ENCODE measurements at places on chromosomes 6 and 20.

DNA sequence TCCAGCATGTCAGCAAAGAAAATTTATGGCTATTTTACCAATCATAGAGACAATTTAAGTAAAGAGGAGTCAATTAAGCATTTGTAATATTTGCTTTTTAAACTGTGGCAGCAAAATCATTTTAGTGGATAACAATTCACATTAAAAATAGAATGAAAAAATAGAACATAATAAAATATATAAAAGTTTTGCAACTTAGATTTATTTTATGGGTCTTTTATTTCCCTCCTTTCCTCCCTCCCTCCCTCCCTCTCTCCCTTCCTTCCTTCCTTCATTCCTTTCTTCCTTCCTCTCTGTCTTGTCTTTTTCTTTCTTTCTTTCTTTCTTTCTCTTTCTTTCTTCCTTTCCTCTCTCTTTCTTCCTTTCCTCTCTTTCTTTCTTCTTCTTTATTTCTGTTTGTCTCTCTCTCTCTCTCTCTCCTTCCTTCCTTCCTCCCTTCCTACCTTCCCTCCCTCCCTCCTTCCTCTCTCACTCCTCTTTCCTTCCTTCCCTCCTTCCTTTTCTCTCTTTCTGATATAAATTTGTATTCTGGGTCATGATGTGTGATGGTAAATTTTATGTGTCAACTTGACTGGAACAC, 610.9 kb upstream of the CITED2 start:
- no peak for DNase-seq

- DNase-seq = no peak
Measured at GRCh38 chr20:34815636-34816035, 9.8 kb downstream of the NCOA6 start.

- DNase-seq = no peak
Measured at GRCh38 chr6:152364866-152365265, 272.3 kb downstream of the SYNE1 start.

GRCh38 chr6:3319610-3320200, 61.0 kb downstream of the PSMG4 start:
- DNase-seq = no peak

- DNase-seq = no peak
Measured at GRCh38 chr20:22288957-22289356, 295.4 kb downstream of the FOXA2 start.

DNA sequence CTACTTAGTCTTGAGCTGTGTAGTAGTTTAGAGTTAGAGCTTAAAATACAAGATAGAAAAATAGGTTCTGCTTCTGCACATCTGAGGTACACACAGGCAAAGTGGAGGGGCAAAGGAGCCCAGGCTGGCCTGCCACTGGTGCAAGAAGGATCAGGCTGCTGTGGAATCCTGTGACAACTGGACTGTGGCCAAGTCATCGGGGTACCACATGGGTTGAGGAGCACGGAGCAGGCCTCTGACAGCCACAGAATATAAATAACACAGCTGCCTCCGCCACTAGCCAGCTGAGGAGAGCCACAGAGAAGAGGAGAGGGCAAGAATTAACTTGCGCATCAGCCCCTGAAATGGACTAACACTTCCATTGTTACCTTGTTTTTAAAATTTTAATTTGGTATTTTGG, 206.0 kb upstream of the MARCKS start:
- DNase-seq = no peak

DNA sequence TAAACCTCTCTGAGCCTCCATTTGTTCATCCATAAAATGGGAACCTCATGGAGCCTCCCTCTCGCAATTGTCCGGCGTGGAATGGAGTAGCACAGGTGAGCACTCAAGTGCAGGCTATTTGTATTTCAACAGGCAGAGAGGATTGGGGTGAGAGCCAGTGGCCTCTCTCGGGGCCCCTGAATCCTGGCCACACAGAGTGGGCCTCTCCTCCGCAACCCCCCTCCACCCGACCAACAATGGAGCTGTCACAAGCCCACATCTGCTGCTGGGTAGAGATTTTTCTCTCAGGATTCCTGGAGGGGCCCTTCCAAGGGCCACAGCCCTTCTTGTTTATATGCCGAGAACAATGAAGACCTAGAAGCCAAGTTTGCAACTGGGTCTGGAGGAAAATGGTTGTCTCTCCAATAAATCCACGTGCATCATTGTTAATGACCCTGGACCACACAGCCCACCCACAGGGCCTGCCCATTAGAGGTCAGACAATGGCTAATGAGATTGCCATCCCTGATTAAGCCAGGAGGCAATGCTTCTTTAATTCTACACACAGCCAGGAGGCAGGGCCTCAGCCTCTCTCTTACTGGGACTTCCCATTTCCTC, 233.0 kb downstream of the ANKRD60 start:
- no peak for DNase-seq

DNA sequence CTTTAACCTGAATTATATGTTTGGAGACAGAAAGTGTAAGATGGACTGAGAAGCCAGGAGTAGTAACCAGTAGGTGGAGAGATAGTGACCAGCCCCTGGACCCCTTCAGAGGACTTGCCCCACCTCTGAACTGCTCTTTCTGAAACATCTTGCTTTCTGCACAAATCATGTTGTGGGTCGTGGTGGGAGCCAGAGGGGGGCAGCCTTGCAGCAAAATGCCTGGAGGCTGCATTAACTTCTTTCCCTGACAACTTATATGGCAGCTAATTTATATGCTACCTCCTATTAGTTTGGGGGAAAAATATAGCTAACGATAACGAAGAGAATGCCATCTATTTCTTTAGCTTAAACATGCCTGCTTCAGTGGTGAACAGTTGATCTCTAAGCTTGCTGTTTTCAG, 859.8 kb downstream of the MAFB start:
- DNase-seq = no peak

- no peak for DNase-seq
Measured at GRCh38 chr6:110216140-110216539, 35.9 kb downstream of the CDC40 start.

GRCh38 chr6:92888316-92888715, 531.0 kb downstream of the EPHA7 start:
- DNase-seq = no peak

- DNase-seq = no peak
Measured at GRCh38 chr20:50247196-50248094, 56.8 kb downstream of the CEBPB start.

DNA sequence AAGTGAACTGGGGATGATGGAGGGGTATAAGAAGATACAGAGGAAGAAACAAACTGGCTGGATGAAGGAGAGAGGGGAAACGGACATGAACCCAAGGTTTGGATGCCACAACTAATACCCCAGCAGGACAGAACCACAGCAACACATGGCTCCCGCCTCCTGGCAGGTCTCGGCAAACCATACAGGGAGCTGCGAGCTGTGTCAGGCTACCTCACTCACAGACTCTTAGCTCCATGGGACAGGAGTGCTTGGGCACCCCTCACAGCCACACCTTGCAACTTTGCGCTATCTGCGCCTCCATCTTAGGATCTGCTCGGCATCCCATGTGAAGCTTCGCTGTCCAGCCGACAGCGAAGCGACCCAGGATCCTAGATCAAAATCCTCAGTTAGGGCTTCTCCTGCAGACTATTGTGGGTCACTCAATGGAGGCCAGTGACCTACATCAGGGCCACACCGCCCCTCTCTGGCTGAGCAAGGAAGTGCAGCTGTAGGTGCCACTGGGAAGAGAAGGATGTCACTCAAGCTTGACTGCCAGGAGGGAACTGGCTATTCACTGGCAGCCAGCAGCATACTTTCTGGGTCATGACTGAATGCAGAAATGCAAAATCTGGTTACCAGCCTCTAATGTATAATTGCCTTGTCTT, 174.4 kb upstream of the RIN2 start:
- peak; percentile 19 for DNase-seq

GRCh38 chr6:154500769-154501577, 9.5 kb downstream of the CNKSR3 start:
- DNase-seq = no peak

- no peak for DNase-seq
Measured at GRCh38 chr20:60263725-60264709, 305.8 kb downstream of the CDH26 start.

- DNase-seq = no peak
Measured at GRCh38 chr6:142289687-142290086, 12.1 kb upstream of the ADGRG6 start.

DNA sequence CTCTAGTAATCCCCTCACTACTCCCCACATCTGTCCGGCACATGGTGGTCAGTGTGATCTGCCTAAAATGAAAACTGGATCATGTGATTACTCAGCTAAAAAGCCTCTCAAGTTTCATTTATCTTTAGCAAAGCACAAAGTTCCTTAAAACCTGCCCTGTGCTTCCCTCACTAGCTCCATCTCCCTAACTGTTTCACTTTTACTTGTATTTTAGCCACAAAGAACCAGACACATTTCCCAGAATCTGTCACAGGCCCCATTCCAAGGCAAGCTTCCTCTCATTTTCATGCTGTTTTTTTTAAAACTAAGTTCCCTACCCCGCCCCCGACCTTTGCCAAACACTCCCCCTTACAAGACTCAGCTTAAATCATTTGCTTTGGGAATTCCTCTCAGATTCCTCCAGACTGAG, 8.9 kb upstream of the IGF2R start:
- no peak for DNase-seq

- no peak for DNase-seq
Measured at GRCh38 chr6:5078121-5078669, 6.9 kb upstream of the PPP1R3G start.

DNA sequence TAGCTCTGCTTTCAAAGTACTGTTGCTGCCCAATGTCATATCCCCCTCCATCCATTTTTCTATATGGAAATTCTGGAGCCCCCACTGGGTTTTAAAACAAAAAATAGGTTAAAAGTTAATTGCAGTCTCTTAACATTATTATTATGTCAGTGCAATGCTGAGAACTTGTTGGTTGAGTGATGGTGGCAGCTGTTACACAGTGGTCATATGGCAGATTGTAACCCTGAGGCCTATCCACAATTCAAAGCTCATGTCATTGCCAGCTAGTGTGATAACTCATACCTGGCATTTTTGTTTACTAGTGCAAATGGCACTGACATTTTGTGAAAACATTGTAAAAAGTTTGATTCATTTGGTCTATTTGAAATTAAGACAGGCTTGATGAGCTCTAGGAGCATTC, 305.7 kb upstream of the FLRT3 start:
- DNase-seq = no peak

All from AG09319 (cell line).